ENCODE measurements at places on chromosomes 1 and 21.

GRCh38 chr1:109201123-109201703 is 12.5 kb upstream of the SARS1 start:
- DNase-seq, result peak; percentile 57
- H3K27me3 ChIP-seq, result no peaks in the 10 kb centered on the region
- no peaks in the 10 kb centered on the region for H3K36me3 ChIP-seq
- no peak overlapping the region for H3K4me3 ChIP-seq
- H3K4me1 ChIP-seq, result peaks cover 15% of the 10 kb centered on the region
- H3K27ac ChIP-seq, result no peak overlapping the region

DNA sequence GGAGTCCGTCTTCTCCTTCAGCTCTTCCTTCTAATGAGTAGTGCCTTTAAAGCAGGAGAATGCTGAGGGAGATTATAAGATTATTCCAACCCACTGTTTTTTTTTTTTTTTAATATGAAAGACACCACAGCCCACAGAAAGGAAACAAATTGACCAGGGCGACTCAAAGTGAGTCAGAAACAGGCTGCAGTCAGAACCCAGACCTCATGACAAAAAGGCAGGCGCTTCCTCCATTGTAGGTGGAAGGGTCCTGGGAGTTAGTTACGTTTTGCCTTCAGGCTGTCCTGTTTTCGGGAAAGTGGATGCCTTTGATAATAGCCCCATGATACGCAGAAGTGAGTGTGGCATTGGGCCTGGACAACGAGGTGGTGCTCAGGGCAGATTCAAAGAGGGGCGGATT is 21.0 kb downstream of the PLXNA2 start:
- no peak overlapping the region for H3K27ac ChIP-seq
- no peaks in the 10 kb centered on the region for H3K4me1 ChIP-seq
- H3K27me3 ChIP-seq, result peaks cover 14% of the 10 kb centered on the region
- H3K36me3 ChIP-seq, result no peaks in the 10 kb centered on the region
- no peak for DNase-seq

DNA sequence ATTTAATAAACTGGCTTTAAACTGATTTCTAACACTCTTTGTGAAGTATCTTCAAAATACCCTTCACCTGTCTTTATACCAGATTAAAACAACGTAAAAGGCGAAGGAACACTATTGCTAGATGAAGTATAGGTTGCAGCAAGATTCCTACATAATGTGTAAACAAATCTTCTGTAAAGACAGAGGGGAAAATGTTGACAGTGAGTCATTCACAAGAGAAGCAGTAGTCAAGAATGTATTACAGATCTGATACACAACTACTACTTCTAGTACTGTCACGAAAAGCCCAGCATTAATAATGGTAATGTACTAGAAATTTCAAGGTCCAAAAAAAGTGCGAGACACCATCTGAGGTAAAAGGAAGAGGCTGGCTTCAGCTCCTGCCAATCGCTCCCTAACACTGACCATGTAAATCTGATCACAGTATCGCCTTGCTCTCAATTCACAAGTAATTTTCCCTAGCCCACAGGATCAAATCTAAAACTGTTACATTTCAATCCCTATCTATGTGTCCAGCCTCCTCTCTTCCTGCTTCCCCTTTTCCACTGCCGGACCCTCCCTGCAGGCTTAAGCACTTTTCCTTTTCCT is 290.4 kb downstream of the AKT3 start:
- DNase-seq, result no peak
- peaks cover 10% of the 10 kb centered on the region for H3K36me3 ChIP-seq
- no peak overlapping the region for H3K4me3 ChIP-seq
- H3K4me1 ChIP-seq, result peaks cover 2% of the 10 kb centered on the region
- H3K27me3 ChIP-seq, result no peaks in the 10 kb centered on the region

GRCh38 chr1:212699104-212699624 is 476 bp downstream of the BATF3 start:
- peaks cover 20% of the 10 kb centered on the region for H3K36me3 ChIP-seq
- H3K27me3 ChIP-seq, result peaks cover 5% of the 10 kb centered on the region
- H3K4me3 ChIP-seq, result peak overlapping the region; percentile 87

DNA sequence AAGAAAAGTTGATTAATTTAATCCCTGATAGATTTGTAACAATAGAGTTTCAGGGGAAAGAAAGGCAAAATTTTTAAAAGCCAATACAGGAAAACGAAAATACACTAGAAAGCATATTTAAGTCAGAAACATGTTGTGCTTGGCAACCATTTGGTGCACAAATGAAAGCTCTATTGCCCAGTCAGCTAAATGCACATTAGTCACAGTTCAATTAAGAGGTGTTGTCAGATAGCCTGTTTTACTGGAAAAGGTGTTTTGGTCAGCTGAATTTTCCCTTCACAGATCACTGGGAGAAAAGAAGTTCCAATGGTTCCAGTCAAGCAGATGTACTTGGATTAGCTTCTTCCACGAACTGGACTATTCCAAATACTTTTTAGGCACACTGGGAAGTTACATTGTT is 25.4 kb downstream of the RGS4 start:
- no peaks in the 10 kb centered on the region for H3K27me3 ChIP-seq
- no peak overlapping the region for H3K4me3 ChIP-seq
- H3K27ac ChIP-seq, result no peak overlapping the region
- DNase-seq, result no peak

GRCh38 chr1:241589521-241589920 is 50.6 kb downstream of the CHML start:
- no peak overlapping the region for H3K4me3 ChIP-seq
- DNase-seq, result no peak
- no peak overlapping the region for H3K27ac ChIP-seq
- no peaks in the 10 kb centered on the region for H3K4me1 ChIP-seq
- no peaks in the 10 kb centered on the region for H3K27me3 ChIP-seq

- H3K4me3 ChIP-seq, result no peak overlapping the region
- no peaks in the 10 kb centered on the region for H3K27me3 ChIP-seq
- DNase-seq, result no peak
- peaks cover 13% of the 10 kb centered on the region for H3K4me1 ChIP-seq
- H3K36me3 ChIP-seq, result peaks cover 44% of the 10 kb centered on the region
Observed at GRCh38 chr1:204443260-204443619, 31.6 kb upstream of the PPP1R15B start.

DNA sequence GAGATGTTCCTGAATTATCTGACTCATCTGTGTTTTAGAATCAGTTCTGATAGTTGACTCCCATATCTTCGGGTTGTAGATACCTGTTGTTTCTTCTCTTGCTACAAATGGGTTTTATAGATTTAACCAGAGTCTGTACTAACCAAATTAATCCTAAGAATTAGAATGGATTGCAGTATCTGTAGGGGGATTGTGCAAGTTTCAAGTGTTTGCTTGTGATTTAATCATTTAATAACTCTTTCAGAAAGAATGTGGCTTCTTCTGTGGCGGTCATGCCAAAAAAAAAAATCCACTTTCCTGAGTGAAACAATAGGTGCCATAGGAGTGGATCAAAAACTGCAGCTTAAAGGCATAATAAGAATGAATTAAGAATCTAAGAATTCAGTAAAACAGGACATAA is 9.4 kb downstream of the IPO9 start:
- no peak for DNase-seq
- H3K27me3 ChIP-seq, result no peaks in the 10 kb centered on the region
- H3K4me1 ChIP-seq, result peaks cover 11% of the 10 kb centered on the region
- H3K4me3 ChIP-seq, result no peak overlapping the region

DNA sequence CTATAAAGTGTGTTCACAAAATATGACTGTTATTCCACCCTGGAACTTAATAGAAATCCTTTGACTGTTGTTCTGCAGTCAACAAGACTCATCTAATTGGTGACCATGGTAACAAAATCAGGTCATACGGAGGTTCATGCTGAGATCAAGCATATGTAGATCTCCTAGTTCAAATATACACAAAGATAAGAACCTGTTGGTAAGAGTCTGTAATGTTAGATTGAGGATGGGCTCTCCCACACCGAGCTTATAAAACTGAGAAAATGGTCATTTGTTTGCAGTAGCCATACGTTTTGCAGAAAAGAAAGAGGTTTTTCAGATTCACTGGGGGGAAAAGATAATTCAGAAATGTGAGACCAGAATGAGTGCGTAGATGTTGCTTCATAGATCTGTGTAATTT is 468.1 kb downstream of the RPS6KC1 start:
- no peaks in the 10 kb centered on the region for H3K4me1 ChIP-seq
- DNase-seq, result no peak
- H3K27ac ChIP-seq, result no peak overlapping the region
- H3K27me3 ChIP-seq, result no peaks in the 10 kb centered on the region
- H3K4me3 ChIP-seq, result no peak overlapping the region

DNA sequence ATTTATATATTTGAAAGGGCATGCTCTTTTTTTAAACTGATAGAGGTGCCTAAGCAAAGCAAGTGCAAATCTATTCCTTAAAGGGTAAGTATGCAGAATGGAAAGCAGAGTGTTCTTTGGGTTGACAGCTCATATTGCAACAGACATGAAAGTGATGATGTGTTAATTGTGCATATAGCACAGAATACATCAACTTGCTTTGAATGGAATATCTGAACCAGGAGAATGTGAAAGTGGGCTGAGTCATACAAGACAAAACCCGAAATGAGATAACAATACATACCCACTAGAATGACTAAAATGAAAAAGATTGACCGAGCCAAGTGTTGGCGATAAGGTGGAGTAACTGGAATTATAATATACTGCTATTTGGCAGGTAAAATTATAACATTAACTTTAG is 4.3 kb downstream of the CR1 start:
- peaks cover 33% of the 10 kb centered on the region for H3K27me3 ChIP-seq
- H3K27ac ChIP-seq, result no peak overlapping the region
- DNase-seq, result no peak
- peaks cover 14% of the 10 kb centered on the region for H3K4me1 ChIP-seq

GRCh38 chr1:231382426-231382825 is 39.7 kb downstream of the EGLN1 start:
- H3K4me1 ChIP-seq, result peaks cover 13% of the 10 kb centered on the region
- H3K36me3 ChIP-seq, result no peaks in the 10 kb centered on the region
- no peak overlapping the region for H3K27ac ChIP-seq
- H3K27me3 ChIP-seq, result no peaks in the 10 kb centered on the region

GRCh38 chr1:150553392-150554085 is 4.3 kb downstream of the ADAMTSL4 start:
- DNase-seq, result no peak
- no peak overlapping the region for H3K27ac ChIP-seq
- peaks cover 14% of the 10 kb centered on the region for H3K27me3 ChIP-seq
- peaks cover 34% of the 10 kb centered on the region for H3K4me1 ChIP-seq

- H3K27ac ChIP-seq, result no peak overlapping the region
- H3K36me3 ChIP-seq, result no peaks in the 10 kb centered on the region
- peaks cover 3% of the 10 kb centered on the region for H3K4me1 ChIP-seq
- no peak overlapping the region for H3K4me3 ChIP-seq
- H3K27me3 ChIP-seq, result peaks cover 31% of the 10 kb centered on the region
Observed at GRCh38 chr1:162139211-162139610, 69.7 kb downstream of the NOS1AP start.

- H3K27me3 ChIP-seq, result no peaks in the 10 kb centered on the region
- no peak overlapping the region for H3K4me3 ChIP-seq
- peaks cover 56% of the 10 kb centered on the region for H3K36me3 ChIP-seq
- H3K4me1 ChIP-seq, result no peaks in the 10 kb centered on the region
- no peak overlapping the region for H3K27ac ChIP-seq
Observed at GRCh38 chr21:39232861-39233291, 49.6 kb upstream of the PSMG1 start.

GRCh38 chr21:28745131-28746016 is 247.3 kb downstream of the LTN1 start:
- no peaks in the 10 kb centered on the region for H3K36me3 ChIP-seq
- no peak overlapping the region for H3K4me3 ChIP-seq
- no peaks in the 10 kb centered on the region for H3K4me1 ChIP-seq
- peak; percentile 82 for DNase-seq
- no peak overlapping the region for H3K27ac ChIP-seq

GRCh38 chr1:162357681-162358266 is 18.9 kb downstream of the SPATA46 start:
- no peak for DNase-seq
- no peak overlapping the region for H3K27ac ChIP-seq
- H3K36me3 ChIP-seq, result no peaks in the 10 kb centered on the region
- H3K27me3 ChIP-seq, result peaks cover 3% of the 10 kb centered on the region
- no peak overlapping the region for H3K4me3 ChIP-seq

GRCh38 chr1:32060914-32061313 is 11.8 kb upstream of the TMEM39B start:
- no peaks in the 10 kb centered on the region for H3K27me3 ChIP-seq
- peaks cover 56% of the 10 kb centered on the region for H3K36me3 ChIP-seq
- H3K4me3 ChIP-seq, result no peak overlapping the region
- no peak overlapping the region for H3K27ac ChIP-seq
- DNase-seq, result no peak
- H3K4me1 ChIP-seq, result peaks cover 10% of the 10 kb centered on the region

DNA sequence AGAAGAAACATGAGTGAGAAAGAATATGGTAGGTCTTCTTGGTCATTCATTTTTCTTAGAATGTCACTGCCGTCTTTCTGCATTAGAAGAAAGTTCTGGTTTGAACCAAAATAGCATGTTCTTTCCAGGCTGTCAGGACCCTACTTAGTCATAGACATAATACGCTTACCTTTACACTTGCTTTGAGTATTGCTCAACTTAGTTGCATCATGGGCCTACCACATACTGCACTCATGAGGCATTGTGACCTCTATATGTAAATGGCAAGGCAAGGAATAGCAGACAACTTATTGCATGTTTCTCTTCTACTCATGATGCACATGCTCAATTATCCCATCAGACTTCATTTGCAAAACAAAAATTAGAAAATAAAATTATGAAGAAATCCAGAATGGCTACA is 415.0 kb downstream of the HLX start:
- no peaks in the 10 kb centered on the region for H3K36me3 ChIP-seq
- H3K4me3 ChIP-seq, result no peak overlapping the region
- H3K4me1 ChIP-seq, result no peaks in the 10 kb centered on the region
- H3K27me3 ChIP-seq, result no peaks in the 10 kb centered on the region
- no peak for DNase-seq
- no peak overlapping the region for H3K27ac ChIP-seq

DNA sequence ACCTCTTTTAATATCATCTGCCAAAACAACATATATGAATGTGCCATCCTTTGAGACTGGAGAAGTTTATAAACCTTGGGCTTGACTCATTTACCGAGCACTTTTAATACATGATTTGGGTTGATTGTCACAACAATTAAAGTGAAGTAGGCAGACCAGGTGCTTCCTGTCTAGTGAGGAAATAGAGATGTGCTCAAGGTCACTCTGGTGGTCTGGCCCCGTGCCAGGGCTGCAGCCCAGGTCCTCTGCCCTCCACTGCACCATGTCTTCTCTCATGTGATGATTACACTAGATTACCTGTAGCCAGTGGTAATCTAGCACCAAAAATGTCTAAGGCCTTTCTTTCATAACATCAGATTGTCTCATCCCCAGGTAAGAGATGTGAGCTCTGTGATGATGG is 61.8 kb upstream of the LAMC2 start:
- no peak overlapping the region for H3K27ac ChIP-seq
- DNase-seq, result no peak
- peaks cover 4% of the 10 kb centered on the region for H3K27me3 ChIP-seq
- H3K4me1 ChIP-seq, result no peaks in the 10 kb centered on the region
- no peaks in the 10 kb centered on the region for H3K36me3 ChIP-seq

DNA sequence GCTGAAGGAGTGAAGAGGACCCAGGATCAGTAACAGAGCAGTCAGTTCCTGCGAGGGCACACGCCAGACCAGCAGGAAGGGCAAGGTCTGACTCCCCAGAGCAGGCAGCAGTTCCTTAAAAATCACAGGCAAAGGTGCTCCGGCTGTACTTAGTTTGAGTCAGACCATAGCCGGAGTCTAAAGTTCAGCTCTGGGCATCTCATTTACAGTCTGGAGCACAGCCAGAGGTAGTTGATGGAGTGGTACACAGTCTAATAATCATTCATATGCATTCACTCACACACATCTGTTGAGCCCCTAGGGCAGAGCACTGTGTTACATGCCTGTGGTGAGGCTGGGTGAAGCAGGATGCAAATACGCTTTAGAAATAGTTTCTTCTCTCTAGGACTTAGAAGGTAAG is 7.3 kb upstream of the AMIGO1 start:
- DNase-seq, result no peak
- peaks cover 7% of the 10 kb centered on the region for H3K27me3 ChIP-seq
- no peaks in the 10 kb centered on the region for H3K36me3 ChIP-seq
- no peak overlapping the region for H3K4me3 ChIP-seq
- H3K27ac ChIP-seq, result no peak overlapping the region
